NT2/D1 (cell line): ENCODE measurements at places on chromosomes 2 and 18.

- DNase-seq = no peak
Measured at GRCh38 chr2:43714164-43714563, 37.9 kb upstream of the C1GALT1C1L start.

- no peak for DNase-seq
Measured at GRCh38 chr2:173860566-173860965, 104.6 kb downstream of the SP3 start.

DNA sequence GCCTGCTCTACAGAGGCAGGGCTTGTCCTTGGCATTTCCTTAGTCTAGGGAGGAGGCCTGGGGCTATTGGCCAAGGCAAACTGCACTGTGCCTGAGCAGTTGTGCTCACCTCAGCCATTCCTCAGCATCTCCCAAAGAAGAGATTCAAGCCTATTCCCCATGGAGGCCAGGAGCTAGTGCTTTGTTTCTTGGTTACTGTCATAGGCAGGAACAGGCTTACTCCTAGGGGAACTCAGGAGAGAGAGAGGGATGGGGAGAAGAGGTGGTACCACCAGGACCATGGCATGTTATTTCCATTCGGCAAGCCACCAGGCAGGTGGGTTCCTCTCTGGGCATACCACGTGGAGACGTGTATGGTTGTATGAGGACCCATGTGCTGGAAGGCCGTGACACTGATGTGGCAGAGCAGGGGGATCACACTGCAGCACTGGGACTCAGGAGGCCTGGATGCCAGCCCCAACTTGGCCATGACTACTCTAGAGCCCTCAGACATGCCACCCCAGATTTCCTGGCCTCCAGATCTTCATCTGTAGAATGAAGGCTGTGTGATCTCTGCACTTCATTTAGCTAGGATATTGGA, 233.7 kb downstream of the LOXHD1 start:
- DNase-seq = no peak

- DNase-seq = no peak
Measured at GRCh38 chr2:48755473-48755872, at the start of gene LHCGR. LHCGR (minus strand) TSS chr2:48755724; CDS start chr2:48755671, 53 bp downstream.

DNA sequence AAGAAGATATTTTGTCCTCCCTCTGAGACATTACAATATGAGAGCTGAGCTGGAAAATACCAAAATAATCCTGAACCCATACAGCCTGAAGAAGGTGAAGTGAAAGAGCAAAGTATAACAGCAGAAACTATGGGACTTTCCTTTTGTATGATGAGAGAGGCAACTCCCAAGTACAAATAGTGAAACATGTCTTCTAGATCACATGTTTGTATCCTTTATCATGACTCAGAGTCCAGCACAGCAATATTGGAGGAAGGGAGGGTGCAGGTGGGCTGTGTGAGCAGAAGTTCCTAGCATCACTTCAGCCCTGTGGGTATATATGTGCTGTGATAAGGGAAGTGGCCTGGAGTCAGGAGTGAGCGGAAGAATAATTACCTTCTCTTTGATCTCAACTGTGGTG, 265.6 kb upstream of the NRXN1 start:
- DNase-seq = no peak

- no peak for DNase-seq
Measured at GRCh38 chr2:79993144-79993543, 311.4 kb downstream of the LRRTM1 start.

DNA sequence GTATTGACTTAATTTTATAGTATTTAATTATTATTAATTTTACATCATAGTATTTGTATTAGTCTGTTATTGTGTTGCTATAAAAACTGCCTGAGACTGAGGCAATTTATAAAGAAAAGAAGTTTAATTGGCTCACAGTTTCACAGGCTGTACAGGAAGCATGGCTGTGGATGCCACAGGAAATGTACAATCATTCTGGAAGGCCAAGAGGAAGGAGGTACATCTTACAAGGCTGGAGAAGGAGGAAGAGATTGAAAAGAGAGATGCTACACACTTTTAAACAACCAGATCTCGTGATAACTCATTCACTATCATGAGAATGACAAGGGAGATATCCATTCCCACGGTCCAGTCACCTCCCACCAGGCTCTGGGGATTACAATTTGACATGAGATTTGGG, 2019.4 kb upstream of the PIK3C3 start:
- DNase-seq = no peak

GRCh38 chr2:3433339-3433699, 53.8 kb downstream of the TRAPPC12 start:
- no peak for DNase-seq

GRCh38 chr2:161901460-161901859, 172.6 kb downstream of the DPP4 start:
- no peak for DNase-seq

DNA sequence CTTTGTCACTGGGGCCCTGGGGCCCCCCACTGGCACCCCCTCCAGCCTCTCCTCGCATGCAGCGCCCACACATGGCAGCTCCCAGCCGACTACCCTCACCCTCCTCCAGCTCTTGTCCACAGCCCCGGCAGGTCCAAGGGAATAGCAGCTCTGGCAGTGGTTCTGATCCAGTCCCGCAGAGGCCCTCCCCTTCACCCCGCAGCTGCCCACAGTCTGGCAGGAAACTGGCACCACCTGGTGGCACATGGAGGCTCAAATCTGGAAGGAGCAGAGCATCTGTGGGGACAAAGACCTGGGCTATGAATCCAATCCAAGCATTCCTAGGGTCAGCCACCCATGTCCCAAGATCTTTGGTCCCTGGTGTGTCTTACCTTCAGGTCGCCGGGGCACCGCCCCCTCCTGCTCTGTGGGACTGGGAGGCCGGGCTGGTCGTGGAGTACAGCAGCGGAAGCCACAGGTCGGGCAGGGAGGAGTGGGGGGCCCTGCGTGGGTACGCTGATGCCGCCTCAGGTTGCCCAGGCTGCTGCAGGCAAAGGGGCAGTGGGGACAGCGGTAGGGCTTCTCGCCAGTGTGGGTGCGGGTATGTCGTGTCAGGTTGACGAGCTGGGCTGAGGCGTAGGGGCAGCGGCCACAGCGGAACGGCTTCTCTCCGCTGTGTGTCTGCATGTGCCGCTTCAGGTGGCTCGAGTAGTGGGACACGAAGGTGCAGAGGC, 2.3 kb downstream of the ZNF513 start:
- no peak for DNase-seq

- no peak for DNase-seq
Measured at GRCh38 chr18:7950380-7951136, 383.4 kb downstream of the PTPRM start.

DNA sequence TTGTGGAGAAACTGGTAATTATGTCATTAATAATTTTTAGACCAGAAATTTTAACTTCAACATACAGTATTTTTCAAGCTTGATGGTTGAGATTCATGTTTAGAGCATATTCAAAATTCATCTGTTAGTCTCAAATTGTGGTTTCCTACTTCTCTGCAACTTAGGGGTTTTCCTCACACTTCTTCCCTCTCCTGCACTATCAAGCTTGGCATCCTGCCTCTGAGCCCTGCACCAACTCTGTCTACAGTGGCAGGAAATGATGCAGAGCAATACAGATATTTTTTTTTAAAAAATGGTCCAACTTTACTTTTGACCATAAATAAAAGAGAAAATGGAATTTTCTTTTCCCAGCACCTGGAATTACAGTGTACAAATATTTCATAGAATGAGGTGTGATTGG, 247.3 kb downstream of the NUP35 start:
- no peak for DNase-seq

GRCh38 chr2:157806426-157807077, 69.6 kb downstream of the ACVR1 start:
- no peak for DNase-seq

- DNase-seq = no peak
Measured at GRCh38 chr18:65651192-65651591, 99.6 kb upstream of the CDH7 start.

DNA sequence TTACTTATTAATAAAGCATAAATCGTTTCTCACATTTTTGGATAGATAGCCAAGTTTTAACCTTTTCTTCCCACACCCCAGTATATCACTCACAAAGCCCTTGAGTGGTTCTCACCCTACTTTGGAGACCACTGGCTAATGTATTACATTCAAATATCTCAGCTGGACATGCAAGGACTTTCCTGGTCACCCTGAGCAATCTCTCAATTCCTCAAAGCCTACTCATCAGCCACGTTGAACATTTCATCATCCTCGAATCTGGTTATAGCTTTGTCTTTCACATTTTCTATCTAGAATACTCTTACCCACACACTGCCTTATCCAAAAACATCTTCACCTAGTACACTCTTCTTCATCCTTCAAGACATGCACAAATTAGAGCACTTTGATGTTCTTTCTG, 71.1 kb upstream of the MAPRE2 start:
- DNase-seq = no peak

DNA sequence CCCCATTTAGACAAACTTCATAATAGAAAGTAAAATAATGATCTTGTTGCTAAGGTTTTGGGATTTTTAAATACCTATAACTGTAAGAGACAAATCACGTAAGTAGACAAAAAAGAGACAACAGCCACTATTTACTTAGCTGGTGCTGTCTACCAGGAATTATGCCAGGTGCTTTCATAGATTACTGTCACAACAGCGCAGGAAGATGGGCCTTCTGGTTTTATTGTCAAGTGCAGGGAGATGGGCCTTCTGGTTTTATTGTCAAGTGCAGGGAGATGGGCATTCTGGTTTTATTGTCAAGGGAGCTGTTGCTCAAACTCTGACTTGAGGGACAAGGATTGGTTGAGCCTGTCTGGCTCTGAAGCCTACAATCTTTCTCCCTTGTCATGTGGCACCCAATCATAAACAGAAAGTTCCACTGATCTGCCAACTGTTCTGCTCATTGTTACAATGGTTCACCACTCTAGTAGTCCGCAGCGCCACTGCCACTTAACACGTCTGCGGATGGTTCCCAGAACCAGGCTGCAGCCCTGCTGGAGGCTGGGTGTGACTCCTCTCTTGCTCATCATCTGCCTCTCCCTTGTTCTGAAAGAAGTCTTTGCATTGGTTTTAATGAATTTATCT, 95.0 kb downstream of the RNF144A start:
- no peak for DNase-seq

- no peak for DNase-seq
Measured at GRCh38 chr2:177651833-177652232, 259.3 kb downstream of the AGPS start.
